Non-pigmented ciliary epithelial cell (primary cell): ENCODE measurements at places on chromosomes 11 and 22.

GRCh38 chr11:66580803-66581202 is 12.1 kb downstream of the CCDC87 start:
- no peak for DNase-seq

DNA sequence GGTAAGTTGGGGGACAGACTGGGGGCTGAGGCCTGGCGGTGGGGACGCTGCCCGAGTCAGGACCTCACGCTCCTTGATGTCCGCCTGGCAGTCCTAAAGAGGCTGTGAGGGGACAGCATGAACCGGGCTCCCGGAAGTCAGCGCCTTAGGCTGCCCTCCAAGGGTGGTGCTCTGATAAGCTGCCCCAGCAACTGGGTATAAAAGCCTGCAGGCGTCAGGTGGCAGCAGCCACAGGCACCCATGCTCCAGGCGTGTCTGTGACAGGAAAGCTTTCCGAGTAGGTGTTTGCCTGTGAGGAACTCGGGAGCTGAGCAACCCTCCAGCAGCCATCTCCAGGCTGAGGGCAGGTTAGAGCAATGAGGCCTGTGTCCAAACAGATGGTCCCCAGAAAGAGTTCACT is 53.0 kb downstream of the ST3GAL4 start:
- no peak for DNase-seq

DNA sequence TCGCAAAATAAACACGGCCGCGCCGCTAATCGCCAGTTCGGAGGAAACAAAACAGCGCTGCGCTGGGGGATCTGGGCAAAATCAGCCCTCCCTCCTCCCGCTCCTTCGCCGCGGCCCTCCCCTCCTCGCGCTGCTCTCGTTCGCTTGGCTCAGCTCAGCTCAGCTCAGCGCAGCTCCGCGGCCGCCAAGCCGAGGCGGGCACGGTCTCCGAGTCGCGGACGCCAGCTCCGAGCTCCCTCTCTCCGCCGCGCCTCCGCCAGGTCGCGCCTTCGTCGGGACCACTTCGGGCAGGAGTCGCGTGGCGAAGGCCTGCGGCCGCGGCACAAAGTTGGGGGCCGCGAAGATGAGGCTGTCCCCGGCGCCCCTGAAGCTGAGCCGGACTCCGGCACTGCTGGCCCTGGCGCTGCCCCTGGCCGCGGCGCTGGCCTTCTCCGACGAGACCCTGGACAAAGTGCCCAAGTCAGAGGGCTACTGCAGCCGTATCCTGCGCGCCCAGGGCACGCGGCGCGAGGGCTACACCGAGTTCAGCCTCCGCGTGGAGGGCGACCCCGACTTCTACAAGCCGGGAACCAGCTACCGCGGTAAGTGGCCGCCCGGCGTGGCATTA is at the start of gene SPON1:
Gene SPON1 (plus strand): TSS at position 162 of the 607 bp plus-strand sequence. CDS start 182 bp downstream, at position 344.
- DNase-seq = no peak

DNA sequence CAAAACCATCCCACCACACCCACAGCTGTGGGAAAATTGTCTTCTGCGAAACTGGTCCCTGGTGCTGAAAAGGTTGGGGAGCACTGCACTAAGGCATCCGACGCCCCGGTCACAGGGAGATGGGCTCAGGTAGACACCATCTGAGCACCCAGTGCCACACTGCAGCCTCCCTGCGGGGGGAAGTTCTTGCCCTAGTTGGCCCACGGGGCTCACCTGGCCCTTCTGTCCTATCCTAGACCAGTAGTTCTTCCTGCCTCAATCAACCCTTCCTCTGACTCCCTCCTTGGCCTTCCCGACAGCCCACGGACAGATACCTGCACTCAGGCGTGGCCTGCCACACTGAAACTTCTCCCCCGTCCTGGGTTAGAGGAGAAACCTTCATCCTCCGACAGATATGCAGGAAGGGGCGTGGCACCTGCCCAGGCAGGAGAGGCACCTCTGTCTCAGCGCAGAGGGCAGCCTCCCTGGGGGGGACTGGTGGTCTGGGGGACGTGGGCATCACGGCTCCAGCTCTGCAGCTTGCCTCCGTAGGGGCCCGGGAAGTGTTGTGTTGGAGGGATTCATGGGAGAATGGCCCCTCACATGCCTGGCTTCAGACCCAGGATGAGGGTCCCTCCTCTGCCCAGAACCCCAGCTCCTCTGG is 4.5 kb downstream of the ANO9 start:
- no peak for DNase-seq

GRCh38 chr11:11584530-11584810 is 37.3 kb downstream of the GALNT18 start:
- peak; percentile 65 for DNase-seq

- no peak for DNase-seq
Measured at GRCh38 chr22:23549198-23549595, 30.9 kb downstream of the IGLL1 start.

- no peak for DNase-seq
Measured at GRCh38 chr11:35211952-35212351, 73.0 kb downstream of the CD44 start.

- no peak for DNase-seq
Measured at GRCh38 chr11:4748438-4748837, 21.3 kb downstream of the OR51F1 start.

GRCh38 chr11:113365895-113366294 is 21.7 kb upstream of the ANKK1 start:
- no peak for DNase-seq

DNA sequence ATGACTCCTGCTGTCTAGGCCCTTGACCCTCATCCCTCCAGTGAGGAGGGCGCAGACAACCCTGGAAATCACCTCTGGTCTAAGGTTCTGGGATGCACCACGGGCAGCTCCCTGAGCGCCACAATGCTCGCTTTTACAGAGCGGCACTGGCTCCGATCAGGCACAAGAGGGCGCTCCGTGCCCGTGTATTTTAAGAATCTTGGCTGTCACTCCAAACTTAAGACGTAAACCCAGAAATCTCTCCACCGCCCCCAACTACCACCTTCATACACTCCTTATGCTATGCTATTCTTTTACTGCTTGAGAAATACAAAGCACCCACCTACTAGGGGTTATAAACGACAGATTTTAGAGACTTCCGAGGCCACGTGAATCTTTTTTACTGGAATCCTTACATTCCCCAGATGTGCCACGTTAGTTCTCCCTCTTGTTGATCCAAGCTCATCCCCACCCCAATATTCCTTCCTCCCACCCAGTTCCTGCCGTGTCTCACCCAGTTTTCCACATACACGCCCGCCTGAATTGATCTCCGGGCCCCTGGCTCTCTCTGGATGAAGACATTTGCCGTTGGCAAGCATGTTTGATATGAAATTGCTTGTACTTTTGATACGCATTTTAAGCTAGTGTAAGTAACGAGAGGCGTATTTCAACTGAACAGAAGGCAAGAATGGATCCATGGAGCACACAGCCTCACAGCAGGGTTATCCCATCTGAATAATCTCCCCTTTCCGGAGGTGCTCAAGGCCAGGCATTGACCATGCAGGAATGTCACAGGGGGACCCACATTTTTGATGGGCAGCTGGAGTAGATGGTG is 453.5 kb downstream of the OPCML start:
- DNase-seq = peak; percentile 4

DNA sequence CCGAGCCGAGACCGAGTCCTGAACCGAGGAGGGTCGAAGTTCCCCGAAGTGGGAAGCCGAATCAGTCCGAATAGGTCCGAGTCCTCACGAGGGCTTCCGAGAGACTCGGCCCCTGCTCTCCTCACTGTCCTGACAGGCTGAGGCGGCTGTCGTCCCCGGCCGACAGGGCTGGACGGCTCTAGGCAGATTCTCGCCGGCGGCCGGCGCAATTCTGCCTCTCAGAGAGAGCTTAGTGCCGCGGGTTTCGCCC is 191 bp upstream of the DEAF1 start:
- no peak for DNase-seq

- no peak for DNase-seq
Measured at GRCh38 chr11:1520209-1520662, 33.7 kb upstream of the MOB2 start.

DNA sequence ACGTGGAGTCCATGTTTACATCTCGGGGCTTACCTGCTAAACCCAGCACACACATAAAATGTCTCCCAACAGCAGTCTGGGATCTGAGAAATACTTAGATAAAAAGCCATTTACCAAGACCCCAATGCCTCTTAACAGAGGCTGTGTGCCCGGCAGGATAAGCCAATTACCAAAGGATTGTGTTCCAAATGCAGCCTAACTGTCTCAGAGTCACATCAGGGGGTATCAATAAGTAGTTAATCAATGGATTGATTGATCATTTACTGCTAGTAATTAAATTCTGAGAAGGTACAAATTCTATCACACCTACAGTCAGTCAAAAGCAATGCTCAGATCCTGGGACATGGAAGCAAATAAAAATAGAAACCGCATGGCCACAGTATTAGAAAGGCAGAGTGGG is 125.6 kb downstream of the DSCAML1 start:
- no peak for DNase-seq

GRCh38 chr11:67372993-67373647 is at the start of gene CLCF1:
Gene CLCF1, minus strand, starts transcription at chr11:67373598. Its CDS starts 59 bp downstream, at chr11:67373539.
- no peak for DNase-seq

DNA sequence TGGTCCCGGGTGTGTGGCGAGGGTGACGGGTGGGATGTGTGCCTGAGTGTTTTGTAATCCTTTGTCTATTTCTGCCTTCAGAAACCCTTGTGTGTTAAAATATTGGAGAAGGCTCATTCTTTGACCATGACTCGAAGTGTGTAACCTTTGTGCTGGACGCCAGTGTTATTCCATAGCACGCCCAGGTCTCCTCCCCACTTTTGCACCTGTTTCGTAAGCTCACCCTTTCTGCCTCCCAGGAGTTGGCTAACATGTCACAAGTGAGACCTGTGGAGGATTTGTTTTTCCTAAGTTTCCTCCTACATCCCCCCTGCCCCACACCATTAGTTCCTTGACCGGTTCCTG is 382 bp downstream of the C11orf54 start:
- DNase-seq = no peak

GRCh38 chr22:20577549-20577975 is 70.2 kb downstream of the MED15 start:
- no peak for DNase-seq

DNA sequence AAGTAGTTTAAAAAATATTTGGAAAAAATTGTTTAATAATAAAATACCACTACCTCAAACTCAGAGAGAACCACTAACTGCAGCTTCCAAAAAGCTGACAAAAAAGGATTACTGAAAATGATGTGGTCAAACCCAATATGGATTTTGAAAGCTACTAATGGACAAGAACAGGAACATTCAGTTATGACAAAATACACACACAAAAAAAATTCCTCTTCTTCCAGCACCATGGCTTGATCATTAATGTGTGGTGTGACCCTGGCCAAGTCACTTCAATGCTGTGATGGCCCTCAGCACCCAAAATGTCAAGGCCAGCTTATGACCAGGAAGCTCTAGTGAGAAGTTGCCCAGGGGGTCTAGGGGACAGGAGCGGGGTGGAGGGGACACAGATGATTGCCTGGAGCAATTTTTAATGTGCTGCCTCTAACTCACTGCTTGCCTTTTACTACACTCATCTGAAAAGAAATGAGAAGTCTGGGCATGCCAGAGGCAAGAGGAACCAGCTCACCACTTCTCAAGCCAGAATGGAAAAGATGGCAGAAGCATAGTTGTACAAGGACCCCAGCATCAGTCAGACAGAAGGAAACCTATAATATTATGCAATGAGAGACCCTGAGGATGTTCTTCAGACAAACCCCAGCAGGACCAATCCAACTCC is 2.2 kb downstream of the SMCO4 start:
- no peak for DNase-seq

- peak; percentile 89 for DNase-seq
Measured at GRCh38 chr11:32391956-32392553, 43.3 kb downstream of the WT1 start.

DNA sequence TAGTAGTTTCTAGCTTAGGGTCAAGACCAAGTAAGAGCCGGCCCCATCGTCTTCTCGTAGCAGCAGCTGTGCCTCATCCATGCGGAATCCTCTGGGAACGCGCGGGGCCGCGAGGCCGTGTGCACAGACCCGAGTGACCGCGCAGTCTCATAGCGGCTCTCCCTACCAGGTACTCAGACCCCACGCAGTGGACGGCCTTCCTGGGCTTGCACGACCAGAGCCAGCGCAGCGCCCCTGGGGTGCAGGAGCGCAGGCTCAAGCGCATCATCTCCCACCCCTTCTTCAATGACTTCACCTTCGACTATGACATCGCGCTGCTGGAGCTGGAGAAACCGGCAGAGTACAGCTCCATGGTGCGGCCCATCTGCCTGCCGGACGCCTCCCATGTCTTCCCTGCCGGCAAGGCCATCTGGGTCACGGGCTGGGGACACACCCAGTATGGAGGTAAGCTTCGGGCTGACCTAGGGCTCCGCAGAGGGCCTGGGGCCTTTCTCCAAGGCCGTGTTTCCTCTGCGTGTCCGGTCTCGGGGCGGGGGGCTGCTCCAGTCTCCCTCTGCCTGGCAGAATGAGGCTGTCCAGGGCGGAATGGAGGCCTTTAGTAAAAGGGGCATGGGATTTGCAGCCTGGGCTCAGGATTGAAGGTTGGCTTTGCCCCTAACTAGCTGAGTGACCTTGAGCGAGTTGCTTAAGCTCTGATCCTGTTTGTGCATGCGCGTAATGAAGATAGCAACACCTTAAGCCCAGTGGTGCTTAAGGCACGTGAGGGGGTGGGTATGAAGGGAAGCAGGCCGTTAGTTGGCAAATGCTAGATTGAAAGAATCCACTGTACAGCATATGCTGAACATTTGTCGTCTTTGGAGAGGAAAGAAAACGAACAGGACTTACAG is 48.9 kb downstream of the ST14 start:
- no peak for DNase-seq

DNA sequence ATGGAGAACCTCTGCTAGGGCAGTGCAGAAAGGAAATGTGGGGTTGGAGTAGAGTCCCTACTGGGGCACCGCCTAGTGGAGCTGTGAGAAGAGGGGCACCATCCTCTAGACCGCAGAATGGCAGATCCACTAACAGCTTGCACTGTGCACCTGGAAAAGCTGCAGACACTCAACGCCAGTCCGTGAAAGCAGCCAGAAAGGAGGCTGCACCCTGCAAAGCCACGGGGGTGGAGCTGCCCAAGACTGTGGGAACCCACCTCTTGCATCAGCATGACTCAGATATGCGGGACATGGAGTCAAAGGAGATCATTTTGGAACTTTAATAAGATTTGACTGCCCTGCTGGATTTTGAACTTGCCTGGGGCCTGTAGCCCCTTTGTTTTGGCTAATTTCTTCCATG is 8.7 kb downstream of the TSKU start:
- DNase-seq = peak; percentile 49

GRCh38 chr11:122754553-122755322 is 83.6 kb upstream of the CRTAM start:
- no peak for DNase-seq

DNA sequence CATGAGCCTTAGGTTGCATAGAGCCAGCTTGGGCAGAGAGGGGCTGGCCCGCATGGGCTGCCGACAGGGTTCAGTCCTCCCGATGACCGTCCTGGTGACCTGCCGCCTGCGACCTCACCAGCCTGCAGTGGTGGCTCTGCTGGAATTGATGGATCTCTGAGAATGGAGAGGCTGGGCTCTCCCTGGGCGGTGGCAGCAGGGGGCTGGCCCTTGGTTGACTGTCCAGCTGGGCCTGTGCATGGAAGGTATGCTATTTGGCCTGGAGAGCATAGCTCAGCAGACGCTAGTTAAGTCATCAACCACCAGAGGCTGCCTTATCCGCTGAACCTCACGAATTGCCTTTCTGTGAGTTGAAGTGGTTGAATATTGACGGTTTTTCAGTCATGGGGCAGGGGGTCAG is 19.7 kb downstream of the GRAMD4 start:
- no peak for DNase-seq
